ENCODE measurements at places on chromosomes 5 and 9.

GRCh38 chr9:107049046-107049802 is 186.3 kb downstream of the ZNF462 start:
- DNase-seq: no peak

DNA sequence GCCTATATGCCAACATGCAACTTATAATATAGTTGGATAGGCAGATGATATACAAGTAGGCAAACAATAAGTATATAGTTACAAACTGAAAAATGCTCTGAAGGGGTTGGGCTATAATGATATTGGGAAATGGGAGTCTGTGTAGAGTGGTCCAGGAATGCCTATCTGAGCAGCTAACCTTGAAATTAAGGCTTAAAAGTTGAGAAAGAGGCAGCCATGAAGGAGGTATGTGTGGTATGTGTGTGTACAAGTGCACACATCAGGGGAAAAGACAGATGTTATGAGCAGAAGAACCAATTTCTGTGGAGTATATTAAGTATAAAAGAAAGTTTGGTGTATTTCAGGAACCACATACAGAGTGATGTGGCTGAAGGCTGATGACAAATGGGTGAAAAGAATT is 154.9 kb upstream of the PAPPA start:
- DNase-seq: no peak

DNA sequence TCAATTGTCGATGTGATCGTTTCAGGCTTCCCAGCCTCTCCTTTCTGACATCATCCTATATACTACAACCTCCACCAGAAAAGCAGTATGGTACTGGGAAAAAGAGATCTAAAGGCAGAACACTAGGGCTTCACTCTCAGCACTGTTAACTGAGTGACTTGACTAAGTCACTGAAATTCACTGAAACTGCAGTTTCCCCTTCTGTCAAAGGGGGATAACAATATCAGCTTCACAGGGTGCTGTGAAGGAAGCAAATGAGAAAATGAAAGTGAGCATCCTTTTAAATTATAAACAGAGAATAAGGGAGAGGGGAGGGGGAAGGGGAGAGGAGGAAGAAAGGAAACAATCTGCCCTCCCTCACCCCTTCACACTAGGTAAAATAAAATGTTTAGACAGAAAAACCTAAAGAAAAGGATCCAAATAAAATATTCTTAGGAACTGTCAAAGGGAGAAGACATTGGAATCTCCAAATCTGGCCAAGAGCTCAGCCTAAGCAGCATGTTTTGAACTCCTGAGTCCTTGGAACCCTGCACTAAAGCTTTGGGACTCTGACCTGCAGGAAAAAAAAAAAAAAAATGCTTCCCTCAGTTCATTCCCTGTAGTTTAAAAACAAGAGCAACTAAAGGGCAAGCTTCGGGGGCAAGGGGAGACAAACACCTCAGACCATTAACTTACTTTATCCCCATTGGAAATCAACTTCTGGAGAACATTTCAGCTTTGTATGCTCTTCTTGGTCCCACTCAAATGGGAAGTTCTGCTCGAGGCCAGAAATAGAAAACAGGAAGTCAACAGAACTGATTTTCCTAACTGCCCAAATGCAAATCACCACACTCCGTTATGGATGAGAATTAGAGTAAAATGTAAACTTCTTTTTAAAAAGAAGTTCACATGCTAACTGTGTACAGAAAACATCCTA is 178.3 kb downstream of the DEPDC1B start:
- DNase-seq: no peak

DNA sequence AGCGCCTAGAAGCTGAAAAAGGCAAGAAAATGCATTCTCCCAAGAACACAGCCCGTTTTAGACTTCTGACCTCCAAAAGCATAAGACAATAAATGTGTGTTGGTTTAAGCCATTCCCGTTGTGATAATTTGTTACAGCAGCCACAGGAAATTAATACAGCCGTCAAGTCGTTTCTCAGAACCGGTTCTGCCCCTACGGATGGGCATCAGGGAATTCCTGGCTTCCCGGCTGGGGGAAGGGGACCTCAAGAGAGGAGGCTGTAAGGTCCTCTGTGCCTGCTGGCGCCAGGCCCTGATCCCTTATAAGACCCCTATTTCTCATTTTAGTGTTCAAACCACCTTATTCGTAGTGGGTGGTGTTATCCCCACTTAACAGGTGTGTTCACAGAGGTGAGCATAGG is 50.6 kb upstream of the RPL26L1 start:
- DNase-seq: no peak
